ENCODE measurements at places on chromosomes 7 and 10.

DNA sequence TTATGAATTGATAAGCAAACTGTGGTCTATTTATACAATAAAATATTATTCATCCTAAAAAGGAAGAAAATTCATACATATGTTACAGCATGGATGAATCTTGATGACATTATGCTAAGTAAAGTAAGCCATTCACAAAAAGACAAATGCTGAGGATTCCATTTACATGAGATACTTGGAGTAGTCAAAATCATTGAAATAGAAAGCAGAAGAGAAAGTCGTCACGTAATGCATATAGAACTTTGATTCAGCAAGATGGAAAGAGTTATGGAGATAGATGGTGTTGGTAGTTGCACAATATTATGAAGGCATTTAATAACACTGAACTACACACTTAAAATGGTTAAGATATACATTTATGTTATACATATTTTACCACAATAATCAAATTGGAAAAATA lies 309.7 kb upstream of the KLF6 start:
- no peak for DNase-seq

DNA sequence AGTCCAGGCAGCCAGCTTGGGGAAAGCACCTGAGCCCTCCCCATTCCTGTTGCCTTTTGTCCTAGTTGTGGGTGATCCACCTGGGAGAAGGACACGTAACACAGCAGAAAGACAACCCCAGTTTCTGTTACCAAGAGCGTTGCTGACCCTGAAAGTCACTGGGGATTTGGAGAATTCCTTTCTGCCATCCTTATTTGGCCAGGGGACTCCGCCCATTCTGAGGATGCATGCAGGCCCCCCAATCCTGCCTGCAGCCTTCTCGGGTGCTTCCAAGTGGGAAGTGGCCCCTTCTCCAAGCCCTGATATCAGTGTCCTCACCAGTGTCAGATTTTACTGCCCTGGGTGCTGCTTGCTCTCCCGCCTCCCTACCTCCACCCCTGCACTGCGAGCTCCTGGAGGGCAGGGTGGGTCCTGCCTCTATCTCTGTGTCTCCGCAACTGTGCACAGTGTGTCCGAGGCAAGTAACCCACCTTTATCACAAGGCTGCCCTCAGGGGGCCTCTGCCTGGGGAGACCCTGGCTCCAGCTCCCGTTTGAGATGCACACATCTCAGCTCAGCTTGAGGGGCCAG lies 9.2 kb upstream of the ADCY1 start:
- no peak for DNase-seq

- no peak for DNase-seq
These were observed 65.4 kb downstream of the SP8 start for GRCh38 chr7:20721086-20721810.

DNA sequence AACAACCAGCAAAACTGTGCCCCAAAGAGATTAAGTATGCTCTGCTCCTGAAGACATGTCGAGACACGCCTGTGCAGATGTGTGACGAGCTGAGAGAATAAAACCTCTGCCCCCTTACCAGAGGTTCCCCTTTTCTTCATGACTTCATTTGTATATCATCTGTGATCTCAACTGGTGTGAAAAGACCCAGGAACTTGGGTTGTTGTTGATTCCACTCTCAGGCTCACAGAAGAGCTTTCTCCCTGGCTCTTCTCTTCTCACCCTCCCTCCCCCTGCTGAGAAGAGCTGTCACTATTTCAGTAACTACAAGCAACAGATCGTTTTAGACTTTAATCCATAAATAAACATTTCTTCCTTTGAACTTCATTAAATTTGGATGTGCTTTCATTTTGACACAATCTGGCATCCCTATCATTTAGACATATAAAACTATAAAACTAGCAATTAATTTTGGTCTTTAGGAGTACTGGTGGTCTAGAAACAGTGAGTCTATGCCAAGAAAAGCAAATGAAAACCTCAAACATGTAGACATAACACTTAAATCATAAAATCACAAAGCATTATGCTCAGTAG lies 179.3 kb upstream of the FZD8 start:
- DNase-seq, result no peak

DNA sequence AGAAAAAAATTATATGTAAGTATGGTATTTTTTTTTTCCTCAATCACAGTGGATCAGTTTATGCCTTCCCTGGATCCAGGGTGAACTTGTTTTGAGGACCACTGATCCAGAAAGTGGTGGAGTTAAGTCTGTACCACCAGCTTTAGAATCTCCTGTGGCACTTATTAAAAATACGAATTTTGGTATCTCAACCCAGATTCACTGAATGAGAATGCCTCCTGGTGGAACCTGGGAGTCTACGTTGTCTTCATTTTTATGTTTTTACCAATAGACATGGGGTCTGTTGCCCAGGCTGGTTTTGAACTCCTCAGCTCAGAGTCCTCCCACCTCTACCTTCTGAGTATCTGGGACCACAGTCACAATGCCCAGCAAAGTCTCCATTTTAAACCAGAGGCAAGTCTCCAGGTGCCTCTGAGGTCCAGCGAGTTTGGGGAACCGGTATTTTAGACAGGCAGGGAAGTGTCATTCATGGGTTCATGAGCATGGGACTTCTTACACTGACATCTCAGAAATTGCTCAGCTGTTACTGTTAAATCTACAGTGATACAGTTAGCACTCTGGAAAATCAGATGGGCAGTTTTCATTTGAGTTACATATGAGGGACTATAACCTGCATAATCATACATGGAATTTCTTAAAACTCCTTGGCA lies 200.9 kb downstream of the AUTS2 start:
- DNase-seq, result no peak

- no peak for DNase-seq
These were observed 41.1 kb downstream of the STK32C start for GRCh38 chr10:132266594-132267161.

- DNase-seq, result no peak
These were observed 98.3 kb upstream of the SEC61G start for GRCh38 chr7:54857294-54857693.

GRCh38 chr7:41999736-42000283 lies 237.2 kb downstream of the GLI3 start:
- no peak for DNase-seq

GRCh38 chr10:133451346-133451745 lies 2.4 kb upstream of the SCART1 start:
- DNase-seq, result no peak

- no peak for DNase-seq
These were observed 47.8 kb downstream of the SPAM1 start for GRCh38 chr7:123972831-123973230.

DNA sequence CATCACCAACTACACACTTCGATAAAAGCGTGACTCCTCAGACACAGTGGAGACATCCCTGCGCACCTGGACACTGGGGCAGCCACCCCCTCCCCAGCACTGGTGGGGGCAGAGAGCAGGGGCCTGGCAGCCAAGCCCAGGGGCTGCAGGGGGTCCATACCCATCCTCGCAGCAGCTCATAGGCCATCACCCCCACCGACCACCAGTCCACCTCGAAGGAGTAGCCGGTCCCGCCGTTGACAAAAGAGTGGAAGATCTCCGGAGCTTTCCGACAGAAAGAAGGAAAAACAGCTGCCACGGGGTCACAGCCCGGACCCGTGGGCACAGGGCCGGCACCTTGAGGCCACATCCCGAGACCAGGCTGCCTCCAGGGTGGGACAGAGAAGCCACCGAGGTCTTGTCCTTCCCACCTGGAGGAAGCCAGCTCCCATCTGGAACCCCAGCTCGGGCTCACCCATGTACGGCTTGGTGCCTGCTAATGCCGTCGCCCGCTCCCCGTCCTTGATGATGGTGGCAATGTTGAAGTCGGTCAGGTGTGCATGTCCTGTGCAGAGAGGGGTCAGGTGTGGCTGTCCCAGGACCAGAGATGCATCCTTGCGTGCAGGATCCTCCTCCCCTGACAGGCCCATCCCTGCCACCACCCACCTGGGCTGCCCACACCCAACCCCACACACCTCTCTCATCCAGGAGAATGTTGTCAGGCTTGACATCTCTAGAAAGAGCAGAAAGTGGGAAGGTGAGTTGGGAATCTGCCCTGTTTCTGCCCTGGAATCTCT lies 38.5 kb downstream of the DPYSL4 start:
- no peak for DNase-seq

DNA sequence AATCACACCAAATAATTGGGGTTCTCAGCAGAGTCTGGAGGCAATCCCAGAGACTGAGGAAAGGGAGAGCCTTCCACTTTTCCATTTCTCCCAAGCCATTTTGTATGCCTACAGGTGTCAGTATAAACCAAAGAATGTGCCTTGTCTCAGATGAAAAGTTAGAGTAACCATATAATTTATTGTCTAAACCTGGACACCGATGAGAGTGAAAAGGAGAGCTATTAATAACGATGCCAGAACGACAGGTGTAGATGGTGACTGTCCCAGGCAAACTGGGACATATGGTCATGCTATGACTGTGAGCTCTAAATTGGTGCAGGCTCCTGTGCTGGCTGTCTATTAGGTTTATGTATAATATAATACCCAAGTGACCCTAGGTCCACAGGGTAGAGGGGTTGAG lies 219.6 kb downstream of the ARHGAP12 start:
- DNase-seq, result no peak

DNA sequence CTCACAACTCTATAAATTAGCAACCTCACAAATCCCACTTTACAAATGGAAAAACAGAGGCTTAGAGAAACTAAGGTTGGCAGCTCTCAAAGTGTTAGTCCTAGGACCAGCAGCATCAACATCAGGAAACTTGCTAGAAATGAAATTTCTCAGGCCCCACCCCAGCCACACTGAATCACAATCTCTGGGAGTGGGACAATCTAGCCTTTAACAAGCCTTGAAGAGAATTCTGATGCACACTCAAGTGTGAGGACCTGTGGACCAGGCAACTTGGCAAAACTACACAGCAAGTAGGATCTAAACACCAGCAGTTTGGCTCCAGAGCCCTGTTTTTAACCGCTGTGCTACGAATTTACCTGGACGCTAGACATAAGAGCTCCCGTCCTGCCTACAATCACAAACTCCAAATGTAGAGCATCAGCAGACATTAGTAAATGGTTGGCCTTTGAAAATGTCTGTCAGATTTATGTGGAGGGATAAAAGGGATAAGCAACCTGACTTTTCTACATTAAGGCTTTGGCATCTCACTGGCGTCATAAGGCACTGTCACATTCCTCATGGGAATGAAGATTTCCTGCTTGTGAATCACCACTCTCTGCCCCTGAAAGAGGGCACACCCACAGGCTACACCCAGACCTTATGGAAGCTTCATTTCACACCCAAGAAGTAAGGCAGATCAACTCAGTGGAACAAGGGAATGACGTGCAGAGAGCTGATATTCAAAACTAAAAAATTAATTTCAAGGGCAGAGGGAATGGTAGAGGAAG lies 34.5 kb downstream of the PPP1R3C start:
- peak; percentile 73 for DNase-seq

- DNase-seq, result no peak
These were observed 43.8 kb upstream of the RABGEF1 start for GRCh38 chr7:66696774-66697191.

DNA sequence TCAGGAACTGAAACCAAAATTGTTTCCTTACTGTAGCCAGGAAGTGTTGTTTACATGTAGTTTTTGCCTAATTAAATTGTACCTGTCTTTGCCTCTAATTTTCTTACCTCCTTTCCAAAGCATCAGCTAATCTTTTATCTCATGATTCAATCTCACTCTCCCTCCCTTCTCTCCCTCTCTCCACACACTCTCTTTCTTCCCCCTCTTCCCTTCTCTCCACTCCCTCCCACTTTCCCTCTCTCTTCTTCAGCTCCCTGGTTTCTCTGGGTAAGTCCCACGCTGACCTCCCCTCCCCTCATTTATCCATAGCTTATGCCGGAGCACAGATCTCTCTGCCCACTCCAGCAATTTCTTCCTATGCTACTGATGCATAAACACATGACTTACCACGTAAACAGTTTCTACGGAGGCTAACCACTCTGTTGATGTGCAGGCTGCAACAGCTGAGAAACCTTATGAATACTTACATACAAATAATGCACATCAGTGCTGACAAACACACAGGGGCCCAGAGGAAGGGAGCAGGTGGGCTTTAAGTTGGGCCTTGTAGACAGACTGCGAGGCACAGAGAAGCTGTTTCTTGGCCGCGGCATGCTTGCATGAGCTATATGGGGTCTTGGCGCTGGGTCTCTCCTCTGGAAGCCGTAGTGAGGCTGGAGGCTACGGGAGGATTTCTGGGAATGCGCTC lies 174.4 kb upstream of the PLXNA4 start:
- DNase-seq, result no peak

DNA sequence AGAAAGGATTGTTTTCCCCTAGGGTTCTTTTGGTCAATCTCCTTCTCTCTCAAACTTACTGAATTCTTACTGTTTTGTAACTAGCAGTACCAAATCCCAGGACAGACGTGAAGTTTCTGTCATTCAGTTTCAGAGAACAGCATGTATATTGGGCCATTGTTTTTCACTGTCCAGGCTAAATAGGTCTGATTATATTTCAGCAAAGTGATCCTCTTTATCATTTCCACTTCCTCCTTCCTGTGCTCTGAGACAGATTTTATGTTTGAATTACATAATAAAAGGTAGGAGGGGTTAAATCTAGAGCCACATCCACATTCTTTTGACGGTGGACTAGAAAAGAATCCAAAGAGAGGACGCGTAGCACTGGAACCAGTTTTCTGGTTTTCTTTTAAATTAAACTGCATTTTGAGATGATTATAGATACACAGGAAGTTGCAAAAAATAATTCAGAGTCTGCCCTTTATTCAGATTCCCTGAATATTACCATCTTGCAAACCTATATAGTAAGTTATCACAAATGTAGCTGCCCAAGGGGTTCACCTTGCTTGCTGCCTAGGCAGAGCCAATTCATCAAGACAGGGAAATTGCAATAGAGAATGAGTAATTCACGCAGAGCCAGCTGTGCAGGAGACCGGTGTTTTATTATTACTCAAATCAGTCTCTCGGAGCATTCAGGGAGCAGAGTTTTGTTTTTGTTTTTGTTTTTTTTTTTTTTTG lies 40.1 kb downstream of the AKR1E2 start:
- DNase-seq, result no peak

DNA sequence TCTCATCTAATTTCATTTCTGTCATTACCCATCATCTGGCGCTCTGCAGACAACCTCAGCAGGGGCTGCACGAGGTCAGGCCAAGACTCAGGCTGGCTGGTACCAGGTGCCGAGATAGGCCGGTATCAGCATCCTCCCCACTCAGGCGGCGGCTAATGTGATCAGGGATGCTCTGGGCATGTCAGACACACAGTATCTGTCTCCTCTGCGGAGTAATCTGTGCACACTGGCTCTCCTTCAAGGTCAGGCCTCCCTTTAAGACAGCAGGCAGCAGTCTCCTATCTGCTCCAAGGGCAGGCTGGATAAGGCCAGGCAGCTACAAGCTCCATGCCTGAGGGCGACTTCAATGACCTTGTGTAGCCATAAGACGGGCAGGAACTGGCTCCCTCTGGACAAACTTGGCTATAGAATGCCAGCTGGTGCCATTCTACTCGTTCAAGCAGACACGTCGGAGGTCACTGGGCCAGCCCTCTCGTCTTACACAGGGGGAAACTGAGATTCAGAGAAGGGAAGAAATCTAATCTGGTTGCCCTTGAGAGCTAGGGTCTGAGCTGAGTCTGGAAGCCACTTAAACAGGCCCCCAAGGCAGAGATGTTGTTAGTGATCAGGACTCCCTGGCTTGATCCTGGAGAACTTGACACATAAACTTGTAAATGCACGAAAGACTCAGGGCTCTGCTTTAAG lies 59.3 kb downstream of the ARHGAP22 start:
- DNase-seq, result no peak

Data from HTR-8/SVneo (cell line).